ENCODE measurements at places on chromosomes 2 and 18.
A peak's percentile ranks its signal among the peaks of the same experiment; 100 is the strongest.

DNA sequence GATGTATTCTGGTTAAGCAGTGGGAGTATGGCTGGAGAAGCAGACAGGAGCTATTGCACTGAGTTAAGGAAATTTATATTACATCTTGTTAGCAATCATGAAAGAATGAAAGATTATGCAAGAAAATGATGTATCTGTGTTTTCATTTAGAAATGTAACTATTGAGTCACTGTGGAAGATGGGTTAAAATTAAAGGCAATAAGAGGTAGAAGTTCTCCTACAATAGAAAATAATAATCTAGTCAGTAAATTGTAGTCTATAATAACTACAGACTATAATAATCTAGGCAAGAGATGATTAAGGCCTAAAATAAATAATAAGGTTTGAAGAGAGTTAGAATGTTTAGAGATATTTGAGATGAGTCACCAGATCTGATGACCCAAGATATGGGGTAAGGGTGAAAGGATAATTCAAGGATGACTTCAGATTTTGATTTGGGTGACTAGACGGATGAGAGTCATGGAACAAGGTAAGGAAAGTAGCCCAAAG is 371.9 kb upstream of the KCNH7 start:
- DNase-seq = no peak

DNA sequence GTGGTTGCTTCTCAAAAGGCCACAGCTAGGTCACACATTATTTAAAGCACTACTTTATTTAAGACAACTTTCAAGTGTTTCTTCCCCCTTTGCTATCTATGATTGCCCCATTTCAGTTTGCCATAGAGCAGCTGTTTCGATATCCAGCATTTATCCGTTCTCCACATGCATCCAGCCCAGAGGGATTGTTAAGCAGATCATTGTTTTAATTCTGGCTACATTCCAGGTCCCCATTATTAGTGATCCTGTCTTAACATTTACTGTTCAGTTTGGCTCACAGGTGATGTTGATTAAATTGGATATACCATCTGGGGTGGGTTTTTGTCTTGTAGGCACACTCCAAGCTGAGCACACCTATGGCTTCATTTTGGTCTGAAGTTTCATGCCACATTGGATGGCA is 638.7 kb downstream of the ZEB2 start:
- no peak for DNase-seq

DNA sequence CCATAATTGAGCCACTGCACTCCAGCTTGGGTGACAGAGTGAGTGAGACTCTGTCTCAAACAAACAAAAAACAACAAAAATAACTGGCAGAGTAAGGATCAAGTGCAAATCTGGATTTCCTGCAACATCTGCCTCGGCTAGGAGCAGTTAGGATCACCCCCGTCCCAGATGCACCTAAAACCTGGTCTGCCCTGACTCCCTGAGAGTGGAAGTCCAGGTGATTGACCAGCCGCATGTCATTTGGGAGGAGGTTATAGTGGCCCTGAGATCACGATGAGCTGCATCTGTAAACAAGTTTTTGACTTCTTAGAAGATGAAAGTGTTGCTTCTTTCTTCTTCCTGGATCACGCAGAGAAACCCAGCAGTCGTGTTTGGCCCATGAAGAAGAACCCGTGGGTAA is 5.0 kb upstream of the ESPNL start:
- DNase-seq = no peak

GRCh38 chr2:30862054-30862651 is 54.9 kb upstream of the CAPN13 start:
- DNase-seq = peak; percentile 90

DNA sequence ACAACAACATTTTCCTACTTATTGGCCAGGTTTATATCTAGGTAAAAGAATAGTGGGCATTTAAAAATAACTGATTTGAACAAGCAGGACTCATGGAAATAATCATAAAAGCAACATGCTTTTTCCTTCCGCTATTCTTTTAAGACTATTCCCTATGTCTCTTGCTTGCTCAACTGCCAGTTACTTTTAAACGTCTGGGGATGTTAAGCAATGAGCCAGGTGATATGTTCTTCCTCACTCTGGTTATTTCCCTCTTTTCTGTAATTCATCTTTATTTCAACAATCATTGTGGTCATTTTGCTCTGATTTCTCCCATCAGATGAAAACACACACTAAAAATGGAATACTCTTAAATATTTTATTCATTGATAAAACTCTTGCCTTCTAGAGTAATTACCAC is 33.4 kb upstream of the SLC8A1 start:
- peak; percentile 27 for DNase-seq

DNA sequence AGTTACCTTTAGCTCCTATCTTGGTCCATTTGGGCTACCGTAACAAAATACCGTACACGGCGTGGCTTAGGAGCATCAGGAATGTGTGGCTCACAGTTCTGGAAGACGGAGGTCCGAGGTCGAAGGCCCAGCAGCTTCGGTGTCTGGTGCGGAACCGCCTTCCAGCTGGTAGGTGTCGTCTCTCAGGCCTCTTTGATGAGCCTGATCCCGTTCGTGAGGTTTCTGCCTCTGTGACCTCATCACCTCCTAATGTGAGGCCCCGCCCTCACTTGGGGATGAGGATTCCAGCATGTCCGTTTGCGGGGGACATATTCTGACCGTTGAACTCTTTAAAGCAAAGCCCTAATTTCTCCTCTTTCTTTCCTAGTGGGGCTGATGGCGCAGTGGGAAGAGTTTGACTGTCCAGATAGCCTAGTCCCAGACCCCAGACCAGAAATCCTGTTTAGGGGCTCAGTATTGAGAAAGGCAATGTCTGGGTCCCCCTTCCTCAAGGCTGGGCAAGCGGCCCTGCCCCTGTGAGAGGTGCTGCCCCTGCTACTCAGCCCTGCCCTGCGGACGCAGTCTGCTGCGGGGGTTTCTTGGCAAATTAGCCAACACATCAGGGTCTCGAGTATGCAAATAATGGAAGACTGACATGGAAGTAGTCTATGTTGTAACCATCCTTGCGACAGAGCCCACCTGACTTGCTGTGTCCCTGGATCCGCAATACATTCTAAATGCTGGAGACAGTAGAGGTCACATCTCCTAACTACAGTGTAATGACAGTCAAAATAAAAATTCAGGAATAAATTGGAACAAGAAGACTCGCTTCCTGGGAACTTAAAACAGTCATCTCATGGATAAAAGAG is 128.0 kb downstream of the ASB1 start:
- DNase-seq = peak; percentile 42

DNA sequence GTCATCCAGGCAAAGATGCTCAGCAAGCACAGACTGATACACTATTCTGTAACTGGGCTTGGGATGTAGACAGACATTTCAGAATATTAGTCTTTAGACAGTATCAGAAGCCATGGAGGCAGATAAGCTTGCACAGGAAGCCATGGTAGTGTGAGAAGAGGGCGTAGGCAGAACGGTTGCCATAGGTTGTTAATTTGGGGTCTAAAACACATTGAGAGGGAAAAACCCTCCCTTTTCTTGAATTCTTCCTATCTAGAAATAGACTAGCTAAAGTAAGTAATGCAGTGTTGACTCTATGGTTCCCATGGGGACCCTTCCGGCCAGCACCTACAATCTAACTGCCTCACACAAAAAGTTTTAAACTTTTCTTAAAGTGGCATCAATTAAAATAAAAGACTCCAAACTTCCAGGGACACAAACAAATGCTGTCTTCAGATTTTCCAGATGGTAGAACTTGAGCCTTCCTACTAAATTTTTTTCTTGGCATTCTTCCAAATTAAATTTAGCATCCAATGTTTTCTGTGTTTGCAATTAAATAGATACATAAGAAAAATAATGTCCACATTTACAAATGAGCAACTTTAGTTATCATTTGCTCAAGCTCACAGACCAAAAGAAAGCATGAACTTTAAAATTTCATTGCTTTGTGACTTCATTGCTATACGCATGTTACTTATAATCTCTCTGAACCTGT is 1.9 kb downstream of the PRKRA start:
- DNase-seq = no peak

DNA sequence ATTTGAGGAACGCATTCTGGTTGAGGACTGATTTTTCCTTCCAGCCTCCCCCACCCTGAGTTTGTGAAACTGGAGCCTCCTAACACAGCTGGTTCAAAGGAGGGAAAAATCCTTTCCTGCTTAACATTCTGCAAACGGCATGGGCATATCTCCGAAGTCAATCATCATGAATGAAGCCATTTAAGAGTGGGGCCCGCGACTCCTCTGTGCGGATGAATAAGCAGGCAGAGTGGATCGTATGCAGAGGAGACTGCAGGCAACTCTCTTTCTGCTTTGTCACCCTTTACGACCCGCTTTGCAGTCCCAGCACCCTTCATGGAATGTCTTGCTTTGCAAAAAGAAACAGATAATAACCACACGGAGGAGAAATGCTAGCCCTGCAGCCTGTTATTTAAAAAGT is 305.2 kb downstream of the CLIP4 start:
- no peak for DNase-seq

- peak; percentile 58 for DNase-seq
Observed at GRCh38 chr2:239143858-239144712, 256.7 kb downstream of the HDAC4 start.

DNA sequence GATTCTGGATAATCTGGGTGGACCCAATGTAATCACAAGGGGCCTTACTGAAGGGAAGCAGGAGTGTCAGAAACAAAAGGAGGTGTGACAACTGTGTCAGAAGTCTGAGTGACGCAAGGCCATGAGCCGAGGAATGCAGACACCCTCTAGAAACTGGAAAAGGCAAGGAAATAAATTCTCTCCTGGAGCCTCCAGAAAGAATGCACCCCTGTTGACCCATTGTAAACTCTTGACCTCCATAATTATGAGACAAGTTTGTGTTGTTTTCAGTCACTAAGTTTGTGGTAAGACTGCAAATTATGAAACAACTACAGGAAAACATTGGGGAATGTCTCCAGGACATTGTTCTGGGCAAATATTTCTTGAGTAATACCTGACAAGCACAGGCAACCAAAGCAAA is 47.3 kb upstream of the B3GNT7 start:
- DNase-seq = no peak

DNA sequence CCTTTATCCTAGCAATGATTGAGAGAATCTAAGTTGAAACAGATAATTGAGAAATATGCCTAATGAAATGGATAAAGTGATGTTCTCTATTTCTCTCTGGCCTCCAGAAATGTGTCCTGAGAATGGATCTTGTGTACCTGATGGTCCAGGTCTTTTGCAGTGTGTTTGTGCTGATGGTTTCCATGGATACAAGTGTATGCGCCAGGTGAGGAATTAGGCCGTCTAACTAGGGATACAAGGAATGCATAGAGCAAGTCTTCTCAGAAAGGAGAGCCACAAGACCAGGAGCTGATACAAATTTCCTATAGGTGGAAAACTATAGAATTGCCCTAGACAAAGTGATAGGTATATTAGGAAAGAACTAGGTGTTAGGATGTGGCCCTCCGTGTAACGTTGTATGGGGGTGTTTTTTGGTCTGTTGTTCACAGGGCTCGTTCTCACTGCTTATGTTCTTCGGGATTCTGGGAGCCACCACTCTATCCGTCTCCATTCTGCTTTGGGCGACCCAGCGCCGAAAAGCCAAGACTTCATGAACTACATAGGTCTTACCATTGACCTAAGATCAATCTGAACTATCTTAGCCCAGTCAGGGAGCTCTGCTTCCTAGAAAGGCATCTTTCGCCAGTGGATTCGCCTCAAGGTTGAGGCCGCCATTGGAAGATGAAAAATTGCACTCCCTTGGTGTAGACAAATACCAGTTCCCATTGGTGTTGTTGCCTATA is 592 bp upstream of the CAD start:
- no peak for DNase-seq

- DNase-seq = no peak
Observed at GRCh38 chr18:32439241-32439640, 31.4 kb downstream of the GAREM1 start.

GRCh38 chr18:44637210-44638033 is 43.3 kb upstream of the SETBP1 start:
- DNase-seq = no peak

- no peak for DNase-seq
Observed at GRCh38 chr18:10841203-10841602, 308.2 kb downstream of the PIEZO2 start.

GRCh38 chr18:22214731-22215528 is 45.5 kb downstream of the GATA6 start:
- no peak for DNase-seq

DNA sequence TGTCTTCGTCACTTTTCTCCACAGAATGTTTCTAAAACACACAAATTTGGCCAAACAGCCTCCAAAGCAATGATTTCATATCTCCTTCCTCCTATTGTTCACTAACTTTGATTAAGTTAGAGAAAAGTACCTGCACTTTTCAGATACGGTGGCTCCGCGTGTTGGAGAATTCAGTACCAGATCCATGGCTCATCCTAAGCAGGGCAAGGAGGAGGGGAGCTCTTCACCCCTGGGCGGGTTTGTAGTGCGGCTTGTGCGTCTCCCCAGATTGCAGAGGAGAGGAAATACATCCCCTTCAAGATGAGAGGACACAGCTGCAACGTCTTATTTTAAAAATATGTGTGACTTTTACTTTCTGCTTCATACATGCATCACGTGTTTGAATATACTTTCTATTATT is 333.0 kb downstream of the AGAP1 start:
- no peak for DNase-seq

- no peak for DNase-seq
Observed at GRCh38 chr18:48818329-48819254, 132.2 kb downstream of the SMAD7 start.

- DNase-seq = no peak
Observed at GRCh38 chr2:16223161-16223840, 283.0 kb downstream of the MYCN start.

GRCh38 chr2:42961385-42961811 is 169.0 kb upstream of the HAAO start:
- DNase-seq = no peak

- no peak for DNase-seq
Observed at GRCh38 chr2:118988706-118989105, 46.7 kb downstream of the MARCO start.

GRCh38 chr2:36859366-36859792 is 107.0 kb downstream of the STRN start:
- no peak for DNase-seq

DNA sequence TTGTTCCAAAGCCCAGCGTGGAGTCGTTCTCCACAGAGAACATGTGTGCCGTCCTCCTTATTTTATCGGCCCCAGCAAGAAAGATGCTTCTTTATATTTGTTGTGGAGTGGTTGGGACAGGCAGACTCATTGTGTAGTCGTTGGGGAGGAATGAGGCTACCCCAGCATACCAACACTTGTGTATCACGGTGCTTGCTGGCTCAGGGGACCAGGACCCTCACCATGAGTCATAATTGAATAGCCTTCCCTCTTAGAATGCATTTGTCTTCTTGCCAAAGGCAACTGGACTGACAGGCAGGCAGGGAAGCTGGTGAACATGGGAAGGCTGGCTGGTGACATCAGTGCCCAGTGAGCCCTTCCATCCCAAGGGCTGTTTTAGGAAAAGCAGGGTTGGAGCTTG is 4.7 kb downstream of the CAPN10 start:
- DNase-seq = no peak
